ENCODE measurements at places on chromosomes 1 and 21.

DNA sequence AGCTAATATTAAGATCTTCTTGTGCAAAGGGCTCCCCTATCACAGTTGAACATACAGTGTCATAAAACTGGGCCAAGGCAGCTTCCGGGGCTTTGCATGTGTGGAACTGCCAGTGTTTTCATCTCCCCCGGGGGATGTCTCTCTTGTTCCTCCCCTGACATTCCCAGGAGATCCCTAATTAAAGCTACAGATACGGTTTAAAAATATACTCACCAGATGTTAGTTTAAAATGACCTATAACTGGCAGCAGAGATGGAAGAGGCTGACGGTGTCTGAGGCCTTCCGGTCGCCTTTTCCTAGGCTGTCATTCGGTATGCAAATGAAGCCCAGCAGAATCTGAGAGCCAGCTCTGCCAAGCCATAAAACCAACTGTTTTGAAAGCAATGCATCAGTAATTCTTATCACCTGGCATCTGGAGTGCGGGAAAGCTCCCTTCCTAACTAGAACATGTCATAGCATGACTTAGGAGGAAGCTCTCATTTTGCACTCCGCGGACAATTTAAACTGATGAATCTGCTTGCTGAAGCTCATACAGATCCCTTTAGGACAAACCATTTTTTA lies 436.5 kb upstream of the VAMP3 start:
- no peak for DNase-seq

DNA sequence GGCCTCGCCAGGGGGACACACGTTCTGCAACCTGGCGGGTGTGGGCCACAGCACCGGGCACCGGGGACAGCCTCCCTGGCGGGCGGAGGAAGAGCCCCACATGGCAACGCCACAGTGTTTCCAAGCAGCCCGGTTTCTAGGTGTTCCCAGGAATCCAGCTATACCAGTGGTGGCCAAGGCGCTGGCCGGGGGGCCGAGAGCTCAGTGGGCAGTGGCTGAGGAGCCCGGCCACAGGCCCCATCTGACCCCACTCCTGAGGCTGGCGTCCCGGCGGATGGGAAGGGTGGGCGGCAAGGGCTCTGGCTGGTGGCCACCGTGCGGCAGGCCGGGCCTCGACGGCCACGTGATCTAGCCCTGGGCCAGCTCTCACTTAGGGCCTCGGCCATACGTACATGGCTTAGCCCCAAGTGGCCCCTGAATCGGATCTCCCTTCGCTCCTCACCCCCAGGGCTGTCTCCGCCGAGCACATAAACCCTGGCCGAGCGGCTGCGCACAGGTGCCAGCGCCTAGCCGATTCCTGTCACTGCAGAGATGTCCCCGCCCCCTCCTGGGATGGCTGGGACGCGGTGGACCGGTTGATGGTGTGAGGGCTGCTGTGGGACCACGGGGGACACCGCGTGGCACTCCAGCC lies 68.7 kb downstream of the MORN1 start:
- no peak for DNase-seq

DNA sequence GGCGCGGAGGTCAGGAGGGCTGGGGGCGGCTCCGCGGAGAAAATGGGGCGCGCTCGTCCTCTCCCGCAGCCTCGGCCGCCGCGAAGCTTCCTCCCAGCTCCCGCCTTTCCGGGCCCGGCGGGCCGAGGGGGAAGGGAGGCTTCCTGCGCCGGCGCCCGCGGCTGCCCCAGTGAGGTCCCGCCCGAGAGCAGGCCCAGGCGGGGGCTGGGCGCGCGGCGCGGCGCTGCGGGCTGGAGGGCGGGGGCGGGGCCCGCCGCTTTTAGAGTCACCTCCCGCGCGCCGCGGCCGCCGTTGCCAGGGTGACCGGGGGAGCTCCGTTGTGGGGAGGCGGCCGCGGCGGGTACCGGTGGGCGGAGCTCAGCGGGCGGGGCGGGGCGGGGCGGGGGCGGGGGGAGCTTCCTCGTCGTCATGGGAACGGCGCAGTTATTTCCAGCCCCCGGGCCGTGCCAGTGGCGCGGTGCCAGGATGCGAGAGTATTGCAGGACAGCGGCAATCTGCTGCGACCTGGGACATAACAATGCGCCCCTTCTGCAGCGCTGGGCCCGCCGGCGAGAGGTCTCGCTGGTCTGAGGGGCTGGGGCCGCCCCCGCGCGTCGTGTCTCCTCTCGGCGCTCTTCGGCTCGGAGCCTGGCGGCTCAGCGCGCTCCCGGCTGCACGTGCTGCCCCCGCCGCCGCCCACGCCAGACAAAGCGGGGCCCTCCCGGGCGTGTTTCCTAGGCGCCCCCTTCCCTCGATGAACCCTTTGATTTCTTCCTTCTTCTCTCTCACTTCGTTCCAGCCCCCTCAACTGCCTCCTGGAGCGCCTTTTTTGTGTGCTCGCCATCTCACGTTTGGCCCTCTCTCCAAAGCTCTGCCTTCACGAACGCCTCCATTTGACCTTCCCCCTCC lies 16.9 kb downstream of the IER5 start:
- DNase-seq: no peak

DNA sequence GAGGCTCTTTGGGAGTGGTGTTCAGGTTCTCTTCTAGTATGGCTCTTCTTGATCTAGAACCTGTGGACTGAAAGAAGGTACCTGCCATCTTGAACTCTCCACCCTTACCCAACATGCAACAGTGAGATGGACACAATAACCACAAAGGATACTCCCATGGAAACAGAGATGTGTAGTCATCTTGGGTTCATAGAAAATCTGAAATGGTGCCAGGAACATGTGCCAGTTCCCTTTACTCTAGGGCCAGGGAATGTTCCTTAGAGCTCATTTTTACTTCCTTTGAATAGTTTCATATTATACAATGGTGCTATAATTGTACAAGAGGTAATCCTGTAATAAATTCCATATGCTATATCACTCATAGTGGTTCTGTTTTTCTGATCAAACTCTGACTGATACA lies 13.2 kb upstream of the SCYL3 start:
- DNase-seq: no peak

DNA sequence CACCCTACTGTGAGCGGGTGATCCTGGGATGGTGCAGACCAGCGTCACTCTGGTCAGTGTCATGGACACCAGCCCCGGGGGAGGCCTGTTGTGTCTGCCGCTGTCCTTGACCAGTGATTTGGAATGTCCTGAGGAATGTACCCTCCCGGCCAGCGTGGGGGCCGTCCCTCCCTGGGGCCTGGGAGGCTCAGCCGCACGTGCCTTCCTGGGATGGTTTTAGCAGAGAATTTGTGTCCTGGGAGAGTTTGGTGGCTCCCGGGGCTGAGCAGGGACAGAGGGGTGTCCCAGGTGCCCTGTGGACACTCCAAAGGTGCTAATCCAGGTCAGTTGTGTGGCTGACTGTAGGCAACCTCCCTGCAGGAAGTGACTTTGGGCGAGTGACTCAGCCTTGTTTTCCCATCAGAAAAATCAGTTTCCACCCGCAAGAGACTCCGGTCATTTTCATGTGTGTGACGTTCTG lies 6.2 kb downstream of the ARHGEF16 start:
- no peak for DNase-seq

- no peak for DNase-seq
Observed at GRCh38 chr1:185039726-185040407, 5.5 kb upstream of the RNF2 start.

DNA sequence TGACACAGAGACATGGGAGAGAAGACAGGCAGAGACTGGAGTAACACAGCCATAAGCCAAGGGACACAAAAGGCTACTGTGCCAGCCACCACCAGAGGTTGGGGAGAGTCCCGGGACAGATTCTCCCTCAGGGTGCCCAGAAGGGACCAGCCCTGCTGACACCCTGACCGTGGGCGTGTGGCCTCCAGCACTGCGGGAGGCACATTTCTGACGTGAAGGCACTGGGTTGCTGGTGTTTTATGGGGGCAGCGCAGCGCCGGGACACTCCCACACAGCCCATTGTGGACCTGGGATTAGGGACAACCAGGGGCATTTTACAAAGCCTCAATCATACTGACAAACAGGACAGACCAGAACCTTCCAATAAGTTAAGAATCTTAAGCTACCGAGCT lies 26.2 kb downstream of the PRDM15 start:
- no peak for DNase-seq

GRCh38 chr1:164755690-164756089 lies 196.7 kb downstream of the PBX1 start:
- DNase-seq: no peak

- no peak for DNase-seq
Observed at GRCh38 chr1:49026230-49026811, 249.6 kb upstream of the BEND5 start.

DNA sequence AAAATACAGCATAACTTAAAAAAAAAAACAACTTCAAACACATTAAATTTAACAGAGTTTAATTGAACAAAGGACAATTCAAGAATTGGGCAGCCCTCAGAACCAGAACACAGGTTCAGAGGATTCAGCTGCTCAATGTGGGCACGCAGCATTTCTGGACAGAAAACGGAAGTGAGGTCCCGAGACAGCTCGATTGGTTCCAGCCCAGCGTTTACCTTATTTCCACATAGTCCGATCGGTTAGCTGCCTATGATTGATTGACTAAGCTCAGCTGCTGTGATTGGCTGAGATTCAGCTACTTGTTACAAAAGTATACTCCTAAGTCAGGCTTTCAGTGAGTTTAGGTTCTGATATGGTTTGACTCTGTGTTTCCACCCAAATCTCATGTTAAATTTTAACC lies 33.3 kb downstream of the ZP4 start:
- DNase-seq: no peak

- no peak for DNase-seq
Observed at GRCh38 chr1:177255411-177255810, 84.7 kb downstream of the BRINP2 start.

DNA sequence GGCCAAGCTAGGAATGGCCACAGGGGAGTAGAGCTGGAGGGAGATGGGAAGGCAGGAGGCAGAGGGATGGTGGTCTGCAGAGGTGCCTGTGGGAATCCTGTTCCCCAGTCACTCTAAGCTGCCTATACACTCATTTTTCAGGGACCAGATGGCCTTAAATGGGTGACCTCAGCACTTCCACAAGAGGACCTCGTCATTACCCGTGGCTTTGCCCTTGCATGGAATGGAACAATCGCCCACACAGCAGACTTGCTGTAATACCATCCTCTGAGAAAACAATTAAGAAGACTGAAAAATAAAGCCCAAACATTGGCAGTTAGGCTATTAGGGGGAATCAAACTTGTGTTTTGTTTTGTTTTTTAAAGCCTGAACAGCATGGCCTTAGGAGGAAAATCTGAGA lies 12.9 kb upstream of the TNN start:
- no peak for DNase-seq

DNA sequence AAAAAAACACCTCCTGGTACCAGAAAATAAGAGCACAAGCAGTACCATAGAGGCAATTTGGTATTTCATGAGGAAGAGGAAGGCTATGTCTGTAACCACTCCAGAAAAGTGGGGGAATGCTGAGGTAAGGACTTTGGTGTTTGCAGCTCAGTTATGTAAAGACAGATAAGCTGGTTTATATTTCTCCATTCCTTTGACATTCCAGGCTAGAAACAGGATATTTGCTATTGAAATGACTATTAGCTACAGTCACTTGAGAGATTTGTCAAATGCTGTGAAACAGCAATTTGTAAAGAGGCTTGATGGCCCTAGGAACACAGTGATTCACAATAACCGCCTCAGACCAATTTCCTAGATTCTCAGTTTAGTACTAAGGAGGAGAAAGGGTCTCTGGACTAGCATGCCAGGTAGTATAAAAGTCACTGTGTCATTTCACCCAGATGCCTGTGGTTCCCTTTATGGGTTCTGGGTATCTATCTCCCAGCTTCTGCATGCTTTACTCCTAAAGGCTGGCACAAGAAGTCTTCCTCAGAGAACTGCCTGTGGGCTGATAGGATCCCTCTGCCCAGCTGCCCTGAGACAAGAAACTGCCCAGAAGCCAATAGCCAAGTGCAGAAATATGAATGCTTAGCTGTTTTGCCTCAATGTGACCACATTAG lies 80.5 kb downstream of the VCAM1 start:
- DNase-seq: no peak

GRCh38 chr1:245155272-245156040 lies 671 bp downstream of the KIF26B start:
- no peak for DNase-seq

DNA sequence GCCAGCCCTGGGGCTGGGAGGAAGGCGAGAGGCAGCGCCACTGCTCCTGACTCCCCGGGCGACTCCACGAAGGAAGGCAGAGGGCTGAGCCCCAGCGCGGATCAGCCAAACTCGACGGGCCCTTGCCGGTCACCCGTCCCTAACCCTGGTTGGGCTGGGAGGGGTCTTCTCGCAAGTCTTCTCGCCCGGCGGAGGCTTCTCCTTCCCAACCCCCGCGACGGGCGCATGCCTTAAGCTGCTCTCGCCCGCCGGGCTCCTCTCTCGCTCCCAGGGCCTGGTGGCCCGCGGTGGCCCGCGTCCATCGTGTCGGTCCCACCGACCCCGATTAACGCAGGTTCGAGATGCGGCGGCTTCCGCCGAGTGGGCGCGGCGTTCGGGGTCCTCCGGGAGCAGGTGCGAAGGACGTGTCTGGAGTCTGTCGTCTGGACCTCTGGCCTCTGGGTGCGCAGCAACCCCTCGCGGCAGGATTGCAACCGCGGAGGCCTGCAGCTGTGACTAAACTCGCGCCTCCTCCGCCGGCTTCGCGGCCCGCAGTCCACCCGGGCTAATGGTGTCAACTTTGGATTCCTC lies 29.0 kb upstream of the PPM1J start:
- DNase-seq: no peak
